ENCODE measurements at places on chromosomes 7 and 10.

DNA sequence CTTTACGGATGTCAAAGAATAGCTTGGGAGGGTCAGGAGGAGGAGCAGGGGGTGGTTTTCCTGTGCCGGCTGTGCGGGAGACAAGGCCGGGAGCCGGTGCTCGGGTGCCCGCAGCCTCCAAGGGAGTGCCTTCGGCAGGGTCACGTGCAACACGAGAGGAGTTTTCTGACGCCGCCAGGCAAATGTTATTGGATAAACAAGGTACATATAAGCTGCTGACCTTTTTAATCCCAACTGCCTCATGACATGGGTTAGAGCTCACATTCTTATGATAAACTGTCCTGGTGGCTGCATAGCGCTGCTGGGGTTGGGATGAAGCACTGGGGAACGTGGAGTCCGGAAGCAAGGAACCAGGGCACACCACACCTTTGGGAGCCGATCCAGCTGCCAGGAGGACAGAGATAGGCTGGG lies 124.8 kb upstream of the PDLIM1 start:
- DNase-seq: no peak

DNA sequence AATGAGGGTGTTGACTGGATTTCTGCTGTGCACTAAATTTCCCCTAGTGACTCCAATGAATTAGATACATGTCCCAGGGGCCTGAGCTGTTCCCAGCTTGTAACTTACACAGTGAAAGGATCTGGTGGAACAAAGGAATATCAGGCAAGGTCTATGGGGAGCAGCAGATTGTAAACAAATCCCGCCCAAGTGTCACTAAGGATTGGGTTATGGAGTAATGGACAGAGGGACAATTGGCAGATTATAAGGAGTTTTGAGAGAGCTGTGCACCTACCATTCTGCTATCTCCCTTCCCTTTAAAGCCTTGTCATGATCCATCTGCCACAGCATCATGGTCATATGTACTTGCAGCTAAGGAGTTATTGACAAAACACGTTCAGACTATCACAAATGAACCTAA lies 183.0 kb downstream of the RAB11FIP2 start:
- no peak for DNase-seq

DNA sequence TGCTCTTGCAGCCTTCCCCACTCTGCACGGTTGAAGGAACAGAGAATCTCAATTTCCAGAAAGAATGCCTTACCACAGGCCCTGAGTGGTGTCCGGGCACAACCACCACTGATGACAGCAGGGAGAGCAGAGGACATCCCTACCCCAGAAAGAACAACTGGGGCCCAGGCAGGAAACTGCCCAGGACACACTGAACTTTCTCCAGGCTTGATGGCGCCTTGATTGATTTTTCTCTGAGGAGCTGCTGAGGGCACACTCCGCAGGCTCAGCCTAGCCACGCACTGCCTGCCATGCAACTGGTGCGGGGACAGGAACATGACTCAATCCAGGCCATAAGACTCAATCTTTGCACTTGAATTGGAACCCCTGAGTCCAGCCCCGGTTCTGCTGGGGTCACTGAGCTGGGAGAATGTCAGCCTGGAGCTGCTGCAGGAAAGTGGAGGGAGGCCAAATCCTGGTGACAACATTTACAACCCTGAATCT lies 5.9 kb downstream of the AKR1B1 start:
- DNase-seq: no peak

GRCh38 chr7:94031865-94032264 lies 27.7 kb upstream of the BET1 start:
- DNase-seq: no peak

GRCh38 chr7:89458114-89458513 lies 662.6 kb upstream of the TEX47 start:
- DNase-seq: no peak

GRCh38 chr7:51010534-51010933 lies 227.8 kb upstream of the GRB10 start:
- no peak for DNase-seq

DNA sequence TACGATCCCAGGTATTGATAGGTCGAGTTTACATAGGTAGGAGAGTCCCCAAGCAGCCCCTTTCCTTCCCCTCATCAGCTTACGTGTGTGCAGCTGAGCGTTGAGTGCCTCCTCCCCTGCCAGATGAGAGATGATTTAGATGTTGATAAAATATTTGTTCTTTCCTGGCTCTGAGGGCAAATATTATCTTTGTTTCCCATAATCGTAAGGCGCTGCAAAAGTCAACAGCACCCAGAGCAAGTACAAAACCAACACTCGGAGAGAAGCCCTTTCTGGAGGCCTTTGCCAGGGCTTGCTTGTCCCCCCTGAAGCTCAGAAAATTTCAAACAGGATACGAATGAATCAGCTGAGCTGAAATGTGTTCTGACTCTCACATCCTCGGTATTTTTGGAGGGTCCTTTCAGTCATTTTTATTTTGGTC lies 683.2 kb downstream of the LRMDA start:
- DNase-seq: no peak

- no peak for DNase-seq
Observed at GRCh38 chr7:96527133-96527827, 182.4 kb downstream of the SEM1 start.

- DNase-seq: no peak
Observed at GRCh38 chr10:106816318-106817085, 348.0 kb downstream of the SORCS1 start.

DNA sequence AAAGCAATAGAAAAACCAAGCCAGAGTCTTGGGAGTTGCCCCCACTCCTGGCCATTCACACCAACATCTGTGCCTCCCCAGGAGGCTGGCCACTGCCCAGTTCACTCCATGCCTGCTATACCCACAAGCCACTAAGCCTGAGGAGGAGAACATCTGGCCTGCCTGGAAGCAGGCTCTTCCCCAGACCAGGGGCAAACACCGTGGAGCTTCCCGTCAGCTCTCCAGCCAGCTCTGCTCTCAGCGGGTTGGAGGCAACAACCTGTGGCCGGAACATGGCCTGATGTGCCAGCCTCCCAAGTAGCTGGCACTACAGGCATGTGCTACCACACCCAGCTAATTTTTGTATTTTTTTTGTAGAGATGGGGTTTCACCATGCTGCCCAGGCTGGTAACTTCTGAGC lies 9.1 kb upstream of the PTPRN2 start:
- DNase-seq: no peak

GRCh38 chr10:123999261-123999660 lies 94.1 kb downstream of the CHST15 start:
- DNase-seq: no peak

- DNase-seq: peak; percentile 11
Observed at GRCh38 chr7:134470864-134471263, 12.0 kb upstream of the AKR1B1 start.

- no peak for DNase-seq
Observed at GRCh38 chr7:134941952-134942351, 44.4 kb upstream of the AGBL3 start.

GRCh38 chr10:123096452-123096851 lies 39.3 kb upstream of the HMX3 start:
- no peak for DNase-seq

DNA sequence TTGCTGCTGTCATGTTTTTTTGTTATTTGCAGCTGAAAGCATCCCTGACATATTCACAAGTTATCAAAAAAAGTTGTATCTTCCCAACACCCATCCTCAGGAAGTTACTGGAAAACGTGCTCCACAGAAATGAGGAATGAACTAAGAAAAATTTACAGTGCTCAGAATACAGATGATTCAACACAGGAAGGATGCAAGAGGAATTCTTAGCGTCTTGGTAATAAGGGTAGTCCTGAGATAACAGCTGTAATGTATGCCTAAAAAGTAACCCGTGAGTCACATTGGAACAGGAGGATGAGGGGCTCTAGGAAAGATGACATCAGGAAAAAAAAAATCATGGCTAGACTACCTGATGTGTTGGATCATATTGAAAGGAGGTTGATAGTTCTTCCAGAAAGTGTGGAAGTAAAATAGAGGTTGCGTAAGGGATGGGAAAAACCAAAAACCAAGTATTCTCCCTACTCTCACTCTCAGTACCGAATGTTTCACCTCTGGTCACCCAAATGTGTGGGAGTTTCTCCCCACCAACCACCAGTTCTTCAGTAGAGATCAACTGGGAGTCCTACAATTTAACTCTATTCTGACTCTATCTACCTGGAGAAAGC lies 3.9 kb downstream of the ADAM12 start:
- no peak for DNase-seq

DNA sequence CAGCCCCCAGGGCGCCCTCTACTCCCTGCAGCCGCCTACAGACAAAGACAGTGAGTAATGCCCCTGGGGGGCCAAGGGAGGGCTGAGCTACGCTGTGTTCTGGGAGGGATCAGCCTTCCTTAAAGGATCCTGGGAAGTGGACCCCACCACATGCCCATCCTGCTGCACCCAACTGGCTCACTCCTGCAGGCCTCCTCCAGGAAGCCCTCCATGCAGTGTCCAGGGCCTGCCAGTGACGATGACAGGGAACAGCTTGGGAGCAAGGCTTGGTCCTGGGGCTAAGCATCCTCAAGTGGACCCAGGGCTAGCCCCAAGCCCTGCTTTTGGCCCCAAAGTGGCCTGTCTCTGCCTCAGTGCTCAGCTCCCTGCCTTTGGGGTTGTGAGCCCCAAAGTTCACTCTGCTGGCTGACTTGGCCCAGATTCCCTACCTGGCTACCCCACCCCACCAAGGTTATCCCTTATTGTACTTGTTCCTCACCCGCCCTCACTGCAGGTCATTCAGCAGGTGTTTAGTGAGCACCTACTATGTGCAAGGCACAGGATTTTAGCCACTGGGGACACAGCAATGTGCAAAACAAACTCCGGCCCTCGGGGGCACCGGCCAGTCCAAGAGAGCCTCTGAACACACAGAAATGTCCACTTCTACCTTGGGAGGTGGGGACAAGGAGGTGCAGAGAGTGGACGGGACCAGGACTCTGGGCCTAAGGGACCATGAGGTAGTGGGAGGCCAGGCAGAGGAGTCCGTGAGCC lies 83.5 kb downstream of the MYL10 start:
- no peak for DNase-seq

DNA sequence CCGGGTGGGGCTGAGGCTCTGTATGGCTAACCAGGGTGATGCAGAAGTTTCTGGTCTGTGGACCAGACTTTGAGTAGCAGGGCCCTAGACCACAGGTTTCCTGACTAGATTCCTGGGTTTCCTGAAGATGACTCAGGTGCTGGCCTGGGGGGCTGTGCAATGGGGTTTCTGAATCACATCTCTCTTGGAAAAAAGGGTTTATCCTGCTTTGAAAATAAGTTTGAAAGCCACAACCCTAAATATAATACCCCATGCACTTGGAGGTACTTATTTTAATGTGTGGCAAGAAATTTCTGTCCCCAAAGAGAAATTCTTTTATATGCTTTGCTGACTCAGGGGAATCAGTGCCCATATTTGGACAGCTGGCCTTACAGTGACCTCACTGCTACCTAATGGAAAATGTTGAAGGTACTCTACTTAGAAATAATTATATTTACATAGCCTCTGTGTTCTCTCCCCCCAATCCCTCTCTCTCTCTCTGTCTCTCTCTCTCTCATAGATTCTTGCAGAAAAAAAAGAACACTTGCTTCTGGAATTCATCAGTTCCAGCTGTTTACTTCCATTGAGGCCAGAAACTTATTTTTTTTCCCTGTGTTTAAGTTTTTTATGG lies 184.4 kb upstream of the LYZL2 start:
- no peak for DNase-seq

DNA sequence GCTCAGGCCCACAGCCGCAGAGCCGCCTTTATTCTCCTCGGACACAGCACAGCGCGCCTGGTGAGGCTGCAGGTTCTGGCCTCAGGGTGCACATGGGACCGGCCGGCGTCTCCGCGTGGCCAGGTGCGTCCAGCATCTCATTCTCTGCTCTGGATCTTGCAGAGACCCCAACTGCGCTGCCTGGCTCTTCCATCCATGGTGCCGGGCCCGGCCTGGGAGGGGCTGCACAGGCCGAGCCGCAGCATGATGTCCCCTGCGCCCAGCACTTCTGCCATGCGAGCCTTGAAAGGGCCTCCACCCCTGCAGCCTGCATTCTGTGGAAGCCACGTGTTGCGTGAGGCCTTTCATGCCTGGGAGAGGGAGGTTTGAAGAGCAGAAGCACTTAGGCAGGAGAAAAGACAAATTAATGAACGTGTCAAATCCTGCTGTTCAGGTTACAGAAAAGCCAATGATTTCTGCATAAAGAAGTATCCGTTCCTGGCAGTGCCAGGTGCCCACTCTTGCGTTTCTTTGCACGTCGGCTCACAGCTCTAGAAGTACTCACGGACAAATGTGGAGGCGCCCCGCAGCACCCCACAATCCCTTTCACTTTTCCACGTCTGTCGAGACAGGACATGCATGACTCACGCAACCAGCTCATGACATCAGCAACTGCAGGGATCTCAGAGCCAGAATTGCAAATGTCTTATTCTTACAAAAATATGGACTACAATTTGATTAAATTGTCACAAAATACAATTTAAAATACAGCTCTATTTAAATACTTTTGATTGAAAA lies 571.4 kb downstream of the DNAJB6 start:
- no peak for DNase-seq

DNA sequence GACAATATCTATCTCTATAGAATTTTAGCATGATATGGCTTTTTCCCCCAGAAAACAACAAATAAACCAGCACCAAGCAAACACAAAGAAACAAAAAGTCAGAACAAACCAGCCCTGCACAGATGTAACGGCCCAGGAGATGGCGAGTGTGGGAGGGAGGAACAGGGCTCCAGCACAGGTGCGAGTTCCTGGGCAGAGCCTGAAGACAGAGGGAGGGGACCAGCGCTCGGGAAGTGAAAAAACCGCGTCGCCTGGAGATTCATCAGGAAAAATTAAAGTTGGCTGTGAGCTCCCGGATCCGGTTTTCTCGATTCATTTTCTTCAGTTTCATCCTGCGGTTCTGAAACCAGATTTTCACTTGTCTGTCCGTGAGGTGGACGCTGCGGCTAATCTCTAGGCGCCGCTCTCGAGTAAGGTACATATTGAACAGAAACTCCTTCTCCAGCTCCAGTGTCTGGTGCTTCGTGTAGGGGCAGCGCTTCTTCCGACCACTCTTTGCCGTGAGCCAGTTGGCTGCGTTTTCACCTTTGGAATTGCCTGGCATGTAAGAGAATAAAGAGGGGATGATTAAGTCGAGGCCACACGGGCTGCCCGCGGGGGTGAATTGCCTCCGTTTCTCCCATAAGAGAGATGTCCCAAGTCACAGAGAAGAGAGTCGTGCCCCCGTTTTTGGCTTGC lies 2.3 kb downstream of the HOXA10 start:
- peak; percentile 77 for DNase-seq

- no peak for DNase-seq
Observed at GRCh38 chr7:33286501-33286900, 157.1 kb downstream of the BBS9 start.

DNA sequence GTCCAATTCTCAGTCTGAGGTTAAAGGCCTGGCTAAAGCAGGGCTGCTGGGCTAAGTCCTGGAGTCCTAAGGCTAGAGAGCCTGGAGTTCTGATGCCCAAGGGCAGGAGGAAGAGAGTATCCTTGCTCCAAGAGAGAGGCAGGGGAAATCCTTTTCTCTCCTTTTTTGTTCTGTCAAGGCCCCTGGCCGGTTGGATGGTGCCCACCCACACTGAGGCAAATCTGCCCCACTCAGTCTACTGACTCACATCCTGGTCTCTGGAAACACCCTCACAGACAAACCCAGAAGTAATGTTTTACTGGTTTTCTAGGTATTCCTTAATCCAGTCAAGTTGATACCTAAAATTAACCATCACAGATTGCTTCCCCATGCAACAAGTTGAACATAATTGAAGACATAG lies 23.0 kb downstream of the ZNF518A start:
- DNase-seq: no peak

- no peak for DNase-seq
Observed at GRCh38 chr7:156012412-156012811, 200.1 kb upstream of the SHH start.

- no peak for DNase-seq
Observed at GRCh38 chr7:32289651-32290414, 200.3 kb downstream of the LSM5 start.

- no peak for DNase-seq
Observed at GRCh38 chr7:51058764-51059163, 257.8 kb downstream of the COBL start.

All from SW480 (cell line).